ENCODE measurements at places on chromosomes 7 and 10.
A peak's percentile ranks its signal among the peaks of the same experiment; 100 is the strongest.

GRCh38 chr7:20642166-20642565 lies 26.7 kb downstream of the ABCB5 start:
- no peak for DNase-seq

DNA sequence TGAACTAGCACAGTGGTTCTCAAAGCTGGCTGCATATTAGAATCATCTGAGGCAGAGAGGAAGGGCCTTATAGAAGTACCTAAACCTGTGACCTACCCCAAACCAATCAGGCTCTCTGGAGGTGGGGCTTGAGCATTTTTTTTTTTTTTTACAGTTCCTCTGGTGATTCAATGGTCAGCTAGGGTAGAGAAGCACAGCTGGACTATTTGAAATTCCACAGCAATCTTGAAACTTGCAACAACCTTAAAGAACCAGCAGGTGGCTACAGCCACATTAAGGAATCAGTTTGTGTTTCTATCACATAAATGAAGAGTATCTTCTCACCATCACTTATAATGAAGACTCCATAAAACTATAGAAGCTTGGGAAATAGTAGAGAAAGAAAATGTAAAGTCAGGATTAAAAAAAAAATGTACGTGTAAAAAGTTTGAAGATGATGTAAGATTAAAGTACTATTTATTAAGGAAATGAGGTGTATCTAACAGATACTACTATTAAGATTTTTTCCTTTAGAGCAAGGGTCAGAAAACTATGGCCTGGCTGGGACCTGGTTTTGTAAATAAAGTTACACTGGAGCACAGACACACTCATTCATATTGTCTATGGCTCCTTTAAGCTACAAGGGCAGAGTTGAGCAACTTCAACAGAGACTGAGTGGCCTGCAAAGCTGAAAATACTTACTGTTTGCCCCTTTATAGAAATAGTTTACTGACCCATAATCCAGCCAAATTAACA lies 3.8 kb downstream of the RTKN2 start:
- peak; percentile 56 for DNase-seq

DNA sequence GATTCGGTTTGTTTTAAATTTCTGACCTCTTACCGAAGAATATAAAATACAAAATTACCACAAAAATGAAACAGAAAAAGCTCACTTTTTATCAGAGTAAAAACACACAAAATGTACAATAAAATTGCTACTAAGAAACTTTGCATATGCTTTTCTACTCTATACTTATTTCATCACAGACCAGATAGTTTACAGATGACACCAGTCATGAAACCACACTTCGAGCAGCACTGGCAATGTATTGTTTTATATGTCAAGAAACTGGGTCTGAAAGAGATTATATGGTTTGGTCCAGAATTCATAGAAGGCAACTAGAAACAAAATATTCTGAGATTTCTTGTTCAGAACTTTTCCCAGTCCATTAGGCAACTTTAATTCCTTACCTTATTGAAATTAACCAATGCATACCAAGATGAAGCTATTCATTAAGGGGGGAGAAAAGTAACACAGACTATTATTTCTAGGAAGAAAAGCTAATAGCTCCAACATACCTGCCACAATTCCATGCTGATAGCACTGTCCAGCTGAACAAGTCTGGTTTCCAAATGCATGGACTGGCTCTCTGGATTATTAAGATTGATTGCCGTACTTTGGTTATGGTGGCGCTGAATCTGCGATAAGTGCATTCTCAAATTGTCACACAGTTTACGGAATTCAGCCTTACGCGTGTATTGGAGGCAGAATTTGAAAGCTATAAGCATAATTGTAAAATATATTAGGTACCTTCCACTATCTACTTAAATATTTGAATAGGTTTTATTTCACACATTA lies 10.0 kb downstream of the EIF3A start:
- no peak for DNase-seq

DNA sequence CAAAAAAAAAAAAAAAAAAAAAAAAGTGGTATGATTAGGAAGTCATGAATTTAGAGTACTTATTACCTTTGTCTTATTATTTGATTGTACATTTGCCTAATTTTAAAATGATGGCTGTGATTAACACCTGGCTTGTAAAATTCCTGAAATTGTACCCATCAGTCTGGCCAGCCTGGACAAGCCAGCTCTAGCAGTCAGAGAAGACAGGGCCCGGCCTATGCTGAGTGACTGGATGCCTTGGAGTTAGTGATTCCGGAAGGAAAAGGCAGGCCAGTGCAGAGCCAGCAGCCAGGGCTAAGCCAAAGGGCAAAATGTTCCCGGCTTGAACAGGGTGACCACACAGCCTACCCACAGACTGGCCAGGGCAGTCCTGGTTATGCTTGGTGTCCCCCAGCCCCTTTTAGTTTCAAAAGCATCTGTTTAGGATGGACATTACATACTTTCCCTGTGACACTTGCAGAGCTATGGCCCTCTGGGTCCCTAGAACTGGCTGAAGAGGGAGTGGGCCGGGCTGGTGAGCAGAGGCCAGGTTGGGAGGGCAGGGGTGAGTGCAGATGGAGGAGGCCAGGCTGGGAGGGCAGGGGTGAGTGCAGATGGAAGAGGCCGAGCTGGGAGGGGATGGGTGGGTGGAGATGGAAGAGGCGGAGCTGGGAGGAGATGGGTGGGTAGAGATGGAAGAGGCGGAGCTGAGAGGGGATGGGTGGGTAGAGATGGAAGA lies 61.7 kb downstream of the PROSER2 start:
- no peak for DNase-seq

- DNase-seq: no peak
Measured at GRCh38 chr7:46909601-46910051, 672.3 kb downstream of the TNS3 start.

GRCh38 chr7:31882187-31882586 lies 188.0 kb downstream of the PDE1C start:
- peak; percentile 85 for DNase-seq

DNA sequence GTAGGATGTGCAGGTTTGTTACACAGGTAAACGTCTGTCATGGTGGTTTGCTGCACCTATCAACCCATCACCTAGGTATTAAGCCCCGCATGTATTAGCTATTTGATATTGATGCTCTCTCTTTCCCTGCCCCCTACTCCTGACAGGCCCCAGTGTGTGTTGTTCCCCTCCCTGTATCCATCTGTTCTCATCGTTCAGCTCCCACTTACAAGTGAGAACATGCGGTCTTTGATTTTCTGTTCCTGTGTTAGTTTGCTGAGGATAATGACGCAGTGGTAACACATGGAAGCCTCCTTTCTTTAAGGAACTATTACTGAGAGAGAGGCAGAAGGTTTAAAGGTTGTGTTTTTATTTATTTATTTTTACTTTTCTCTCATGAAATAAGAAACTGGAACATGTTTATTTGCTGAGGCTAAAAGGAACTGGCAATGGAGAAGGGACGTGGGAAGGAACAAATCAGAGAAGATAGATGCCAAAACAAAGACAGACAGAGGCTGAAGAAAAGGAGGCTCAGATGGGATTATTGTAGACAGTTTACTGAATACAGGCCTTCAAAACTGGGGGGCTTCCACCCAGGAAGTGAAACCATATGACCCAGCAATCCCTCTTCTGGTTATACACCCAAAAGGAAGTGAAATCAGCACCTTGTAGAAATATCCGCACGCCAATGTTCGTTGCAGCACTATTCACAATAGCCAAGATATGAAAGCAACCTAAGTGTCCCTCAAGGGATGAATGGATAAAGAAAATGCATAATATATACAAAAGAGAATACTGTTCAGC lies 556.3 kb downstream of the GRM8 start:
- DNase-seq: no peak

DNA sequence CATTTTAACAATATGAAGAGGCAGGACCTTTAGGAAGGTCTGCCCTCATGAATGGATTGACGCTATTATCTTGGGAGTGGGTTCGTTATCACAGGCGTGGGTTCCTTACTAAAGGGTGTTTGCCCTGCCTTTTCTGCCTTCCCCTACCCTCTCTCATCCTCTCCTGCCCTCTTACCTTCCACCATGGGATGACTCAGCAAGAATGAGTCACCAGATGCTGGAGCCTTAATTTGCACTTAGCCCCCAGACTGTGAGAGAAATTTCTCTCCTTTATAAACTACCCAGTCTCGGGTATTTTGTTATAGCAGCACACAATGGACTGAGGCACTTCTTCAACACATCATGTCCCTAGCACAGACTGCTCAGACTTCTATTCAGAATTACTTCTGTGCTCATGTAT lies 31.4 kb upstream of the ZNF32 start:
- DNase-seq: no peak

- no peak for DNase-seq
Measured at GRCh38 chr7:151239837-151240459, 7.7 kb downstream of the CHPF2 start.

DNA sequence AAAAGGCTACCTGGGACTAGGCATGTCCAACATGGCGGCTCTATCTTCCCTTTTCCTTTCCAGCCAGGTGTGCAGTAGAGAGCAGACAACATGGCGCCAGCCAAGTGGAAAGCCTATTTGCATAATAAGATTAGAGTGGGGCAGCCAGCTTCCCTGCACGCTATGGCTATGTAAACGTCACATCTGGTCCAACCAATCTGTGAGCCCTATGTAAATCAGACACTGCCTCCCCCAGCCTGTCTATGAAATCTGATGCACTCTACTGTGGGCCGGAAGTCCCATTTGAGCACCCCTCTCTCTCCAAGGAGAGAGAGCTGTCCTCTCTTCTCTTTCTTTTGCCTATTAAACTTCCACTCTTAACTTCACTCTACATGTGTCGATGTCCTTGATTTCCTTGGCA lies 984.9 kb upstream of the AUTS2 start:
- DNase-seq: no peak

DNA sequence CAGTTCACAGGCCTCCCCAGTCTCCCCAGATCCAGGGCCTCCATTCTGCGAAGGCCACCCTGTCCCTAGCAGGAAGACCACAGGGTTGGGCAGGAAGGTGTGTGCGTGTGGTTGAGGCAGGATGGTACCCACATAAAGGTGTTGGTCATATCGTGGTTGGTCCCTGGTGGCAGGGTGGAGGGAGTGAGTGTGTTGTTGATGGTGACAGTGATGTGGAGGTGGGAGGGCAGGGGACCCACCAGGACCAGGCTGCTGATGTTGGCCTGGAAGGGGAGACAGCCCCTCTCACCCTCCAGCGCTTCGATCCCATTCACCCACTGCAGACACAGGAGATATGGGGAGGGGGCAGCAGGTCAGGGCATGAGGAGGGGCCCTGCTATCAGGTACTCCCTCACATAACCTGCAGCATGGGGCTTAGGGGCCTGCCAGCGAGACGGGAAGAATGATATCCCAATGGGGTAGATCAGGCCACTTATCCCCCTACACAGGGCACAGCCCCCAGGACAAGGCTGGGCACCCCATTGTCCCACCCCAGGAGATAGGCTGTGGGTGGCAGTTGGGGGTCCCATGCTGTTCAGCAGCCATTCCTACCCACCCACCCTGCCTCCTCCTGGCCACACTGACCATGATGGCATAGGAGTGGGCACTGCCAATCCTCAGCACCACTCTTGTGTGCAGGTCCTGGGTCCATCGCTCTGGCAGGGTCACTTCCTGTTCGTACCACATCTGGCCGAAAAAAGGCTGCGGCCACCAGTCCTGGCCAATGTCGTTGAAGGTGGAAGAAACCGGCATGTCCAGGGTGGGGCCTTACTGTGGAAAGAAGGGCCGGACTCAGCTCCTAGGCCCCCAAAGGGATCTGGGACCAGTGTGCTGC lies 69.0 kb upstream of the ZNF479 start:
- DNase-seq: no peak

DNA sequence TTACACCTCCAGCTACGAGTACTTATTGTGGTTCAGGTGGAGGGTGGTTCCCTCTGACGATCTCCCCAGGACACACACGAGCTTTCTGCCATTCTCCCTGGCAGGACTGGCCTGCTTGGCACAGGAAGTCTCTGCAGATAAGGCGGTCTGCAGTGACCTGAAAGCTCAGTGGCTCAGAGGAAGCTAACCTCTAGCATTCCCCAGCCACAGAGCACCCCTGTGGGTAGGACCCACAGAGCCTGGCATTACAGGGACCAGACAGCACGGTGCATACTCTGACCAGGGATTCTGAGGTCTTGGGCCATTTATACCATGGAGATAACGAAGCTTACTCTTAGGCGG lies 1.9 kb upstream of the GPR146 start:
- DNase-seq: no peak

DNA sequence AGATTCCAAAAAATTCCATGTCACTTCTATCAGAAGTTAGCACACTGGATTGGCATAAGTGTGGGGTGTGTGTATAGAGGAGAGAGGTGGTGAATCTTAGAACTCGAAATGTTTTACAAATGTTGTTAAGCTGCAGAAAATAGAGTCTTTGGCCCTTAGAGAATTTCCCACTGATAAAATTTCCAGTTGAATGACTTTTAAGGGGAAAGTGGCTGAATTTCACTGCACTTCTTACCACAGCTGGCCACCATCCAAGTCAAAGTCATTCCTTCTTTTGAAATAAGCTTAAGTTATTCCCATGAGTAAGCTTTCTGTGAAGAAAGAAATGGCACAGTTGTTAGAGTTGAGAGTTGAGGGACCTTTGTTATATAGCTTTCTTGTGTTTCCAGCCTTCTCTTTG lies 13.9 kb downstream of the VCL start:
- DNase-seq: peak; percentile 37

DNA sequence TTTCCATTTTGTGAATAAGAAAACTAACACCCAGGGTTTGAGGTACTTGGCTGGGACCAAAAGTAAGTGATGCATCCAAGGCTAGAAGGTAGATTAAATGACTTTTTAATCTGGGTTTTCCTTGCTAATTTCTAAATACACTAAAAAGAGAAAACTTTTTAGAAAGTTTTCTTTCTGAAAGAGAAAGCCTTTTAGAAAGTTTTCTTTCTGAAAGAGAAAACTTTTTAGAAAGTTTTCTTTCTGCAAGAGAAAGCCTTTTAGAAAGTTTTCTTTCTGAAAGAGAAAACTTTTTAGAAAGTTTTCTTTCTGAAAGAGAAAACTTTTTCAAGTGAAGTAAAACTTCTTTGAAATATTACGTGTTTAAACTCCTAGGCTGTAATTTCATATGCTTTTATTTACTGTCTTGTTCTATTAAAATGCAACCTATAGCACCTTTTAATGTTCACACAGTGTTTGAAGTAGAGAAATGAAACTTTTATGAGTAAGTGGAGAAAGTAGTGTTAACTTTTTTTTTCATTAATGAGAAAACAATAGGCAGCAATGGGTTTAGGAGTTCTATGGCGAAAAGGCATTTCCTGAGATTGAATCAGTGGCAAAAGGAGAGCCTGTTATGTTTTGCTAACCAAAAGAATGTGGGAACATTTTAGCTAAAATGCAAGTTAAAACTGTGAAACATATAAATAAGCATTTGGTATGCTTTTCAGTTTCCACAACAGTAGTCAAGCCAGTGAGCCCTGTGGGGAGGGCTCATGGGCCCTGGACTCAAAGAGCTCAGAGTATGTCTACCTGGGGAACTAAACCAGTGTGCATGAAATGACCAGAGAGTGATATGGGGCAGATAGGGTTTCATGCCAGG lies 103.7 kb downstream of the RBM20 start:
- DNase-seq: no peak

- no peak for DNase-seq
Measured at GRCh38 chr10:103145046-103145445, 48.0 kb downstream of the NT5C2 start.

DNA sequence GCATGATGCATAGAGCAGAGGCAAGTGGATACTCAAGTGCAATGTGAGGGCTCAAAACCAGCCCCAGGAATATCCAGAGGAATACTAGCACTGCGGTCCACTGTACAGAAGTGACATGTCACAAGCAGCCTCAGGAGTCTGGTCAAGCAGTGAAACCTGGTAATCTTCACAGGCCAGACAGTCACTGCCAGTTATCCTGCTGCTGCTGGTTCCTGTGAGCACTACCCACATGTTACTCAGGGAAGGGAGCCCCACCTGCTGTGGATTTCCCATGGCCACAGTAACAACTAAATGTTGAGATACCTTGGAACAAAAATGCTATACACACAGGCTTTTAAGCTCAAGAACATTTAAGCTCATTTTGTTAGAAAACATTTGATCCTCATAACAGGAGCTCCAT lies 103.0 kb downstream of the RNF133 start:
- no peak for DNase-seq
